ENCODE measurements at places on chromosomes 16 and 17. TPM values are rescaled to one million over a fixed set of nuclear protein-coding genes. Genes with fewer than 3 reads are reported as not detected.

- no peaks in the 10 kb centered on the region for H3K27me3 ChIP-seq
- H3K4me3 ChIP-seq, result no peak overlapping the region
- no peak overlapping the region for H3K27ac ChIP-seq
These were observed 3.0 kb upstream of the NLRC3 start for GRCh38 chr16:3580251-3580651.

DNA sequence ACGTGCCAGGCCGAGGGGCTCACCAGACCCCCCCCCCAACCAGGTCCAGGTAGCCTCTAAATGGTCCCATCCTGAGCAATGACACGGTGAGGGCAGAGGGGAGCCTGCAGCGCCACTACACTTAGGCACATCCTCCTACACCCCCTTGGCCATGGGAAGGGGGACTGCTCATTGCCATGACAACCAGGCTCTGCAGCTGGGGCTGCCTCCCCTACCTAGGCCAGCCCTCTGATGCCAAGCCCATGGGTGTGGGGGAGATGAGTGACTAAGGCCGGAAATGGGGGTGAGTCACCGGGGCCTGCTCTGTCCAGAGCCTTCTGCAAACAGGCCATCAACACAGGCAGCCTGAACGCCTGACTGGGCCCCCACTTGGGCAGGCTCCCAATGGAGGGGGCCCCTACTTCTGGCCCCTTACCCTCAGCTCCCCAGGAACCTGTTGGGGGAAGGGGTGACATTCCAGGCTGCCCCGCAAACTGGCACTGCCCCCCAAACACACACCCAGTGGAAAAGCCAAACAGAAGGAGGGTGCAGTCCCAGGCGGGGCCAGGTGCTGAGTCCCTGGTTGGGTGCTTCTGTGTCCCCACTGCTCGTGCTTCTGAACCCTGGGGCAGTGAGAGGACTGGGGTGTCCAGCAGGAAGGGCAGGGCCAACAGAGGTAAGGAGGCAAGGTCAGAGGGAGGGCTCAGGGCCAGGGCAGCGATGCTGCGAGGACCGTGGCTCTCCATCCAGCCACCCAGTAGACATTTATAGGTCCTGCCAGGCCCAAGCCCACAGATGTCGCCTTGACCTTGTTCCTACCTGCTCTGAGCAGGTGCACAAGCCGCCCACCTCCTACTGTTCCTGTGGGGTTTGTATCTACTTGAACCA, 8.2 kb downstream of the PLCD3 start:
- no peak overlapping the region for H3K27ac ChIP-seq
- no peak overlapping the region for H3K4me3 ChIP-seq
- DNase-seq, result peak; percentile 77
- H3K36me3 ChIP-seq, result no peaks in the 10 kb centered on the region
- peaks cover 11% of the 10 kb centered on the region for H3K4me1 ChIP-seq

DNA sequence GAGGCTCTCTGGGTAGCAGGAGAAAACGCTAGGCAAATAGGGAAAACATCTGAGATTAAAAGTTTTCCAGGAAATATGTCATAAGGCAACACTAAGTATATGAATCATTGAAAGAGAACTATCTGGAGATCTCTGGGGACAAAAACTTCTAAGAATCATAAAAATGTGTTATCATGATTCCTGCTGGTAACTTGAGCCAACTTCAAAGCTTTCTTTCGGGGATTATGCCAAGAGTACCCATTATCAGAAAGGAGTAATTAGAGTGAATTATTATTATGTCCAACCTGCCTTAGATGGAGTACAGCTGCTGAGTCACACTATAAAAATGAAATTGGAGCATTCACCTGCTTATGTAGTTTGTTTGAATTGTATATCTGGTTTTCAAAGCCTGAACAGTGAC, 488.5 kb upstream of the SOX9 start:
- no peaks in the 10 kb centered on the region for H3K27me3 ChIP-seq
- no peaks in the 10 kb centered on the region for H3K36me3 ChIP-seq
- no peak overlapping the region for H3K4me3 ChIP-seq
- H3K27ac ChIP-seq, result no peak overlapping the region

DNA sequence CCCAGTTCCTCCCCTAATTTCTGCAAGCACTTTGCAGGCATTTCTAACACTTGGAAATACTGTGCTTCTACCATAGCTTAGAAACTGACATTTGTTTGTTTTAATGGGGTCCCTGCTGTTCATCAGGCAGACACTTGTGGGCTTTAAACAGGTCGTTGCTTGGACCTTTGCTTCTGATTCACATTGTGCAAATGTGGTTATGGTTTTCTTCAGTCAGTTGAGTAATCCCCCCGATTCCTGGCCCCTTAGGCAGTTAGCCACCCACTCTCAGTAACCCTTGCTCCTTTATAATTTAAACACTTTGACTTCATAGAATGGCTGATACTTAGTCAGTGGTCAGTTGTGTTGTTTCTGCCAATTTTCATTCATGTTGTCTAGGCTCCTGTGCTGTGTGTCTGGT, 39.4 kb downstream of the SLC47A1 start:
- H3K27ac ChIP-seq, result no peak overlapping the region
- no peak for DNase-seq
- no peak overlapping the region for H3K4me3 ChIP-seq
- no peaks in the 10 kb centered on the region for H3K27me3 ChIP-seq
- H3K36me3 ChIP-seq, result no peaks in the 10 kb centered on the region

The CPNE7 gene
- total RNA-seq, result 2.1 TPM

The CD300E gene
- total RNA-seq, result 0.93 TPM

Measured in endodermal cell (in vitro differentiated cells).